Activated naive CD8-positive, alpha-beta T cell treated with anti-CD3 and anti-CD28 coated beads, Interleukin-2, amount 50 U/mL, for 24 hours (primary cell): ENCODE measurements at places on chromosomes 3 and 15.

DNA sequence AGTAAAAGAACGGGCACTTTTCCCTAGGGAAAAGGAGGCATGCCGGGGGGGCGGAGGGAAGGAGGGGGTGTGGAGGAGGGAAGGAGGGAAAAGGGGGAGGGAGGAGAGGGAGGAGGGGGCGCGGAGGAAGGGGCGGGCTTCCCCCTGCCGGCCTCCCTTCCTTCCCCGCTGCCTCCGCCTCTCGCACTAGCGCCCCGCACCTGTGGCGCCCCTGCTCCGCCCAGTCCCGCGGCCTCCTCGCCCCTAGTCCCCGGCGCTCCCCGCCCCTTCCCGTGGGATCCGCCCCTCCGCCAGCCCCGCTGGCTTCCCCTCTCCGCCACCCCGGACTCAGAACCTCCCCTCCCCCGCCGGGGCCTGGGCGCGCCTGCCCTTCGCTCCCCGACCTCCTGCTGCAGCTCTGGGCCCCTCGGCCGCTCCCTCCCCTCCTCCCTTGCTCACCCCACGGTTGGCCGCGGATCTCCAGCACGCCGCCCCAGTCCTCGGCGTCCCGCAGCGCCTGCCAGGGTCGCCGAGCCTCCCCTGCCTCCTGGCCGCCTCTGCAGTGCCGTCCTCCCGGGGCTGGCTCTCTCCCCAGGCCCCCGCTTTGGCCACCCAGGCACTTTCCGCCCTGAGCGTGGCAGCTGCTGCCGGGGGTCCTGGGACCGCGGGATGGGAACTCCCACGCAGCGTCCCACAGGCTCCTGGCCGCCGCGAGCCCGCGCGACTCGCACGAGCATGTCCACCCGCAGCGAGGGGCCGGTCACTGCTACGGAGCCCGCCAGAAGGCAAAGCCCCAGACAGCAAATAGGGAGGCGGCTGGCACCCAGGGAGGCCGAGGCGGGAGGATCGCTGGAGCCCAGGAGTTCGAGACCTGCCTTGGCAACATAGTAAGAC lies 147.4 kb downstream of the TJP1 start:
- no peak for DNase-seq

- no peak for DNase-seq
These were observed 136.3 kb downstream of the NUP210 start for GRCh38 chr3:13283877-13284264.

GRCh38 chr3:3753416-3753815 lies 45.8 kb upstream of the LRRN1 start:
- DNase-seq: no peak

DNA sequence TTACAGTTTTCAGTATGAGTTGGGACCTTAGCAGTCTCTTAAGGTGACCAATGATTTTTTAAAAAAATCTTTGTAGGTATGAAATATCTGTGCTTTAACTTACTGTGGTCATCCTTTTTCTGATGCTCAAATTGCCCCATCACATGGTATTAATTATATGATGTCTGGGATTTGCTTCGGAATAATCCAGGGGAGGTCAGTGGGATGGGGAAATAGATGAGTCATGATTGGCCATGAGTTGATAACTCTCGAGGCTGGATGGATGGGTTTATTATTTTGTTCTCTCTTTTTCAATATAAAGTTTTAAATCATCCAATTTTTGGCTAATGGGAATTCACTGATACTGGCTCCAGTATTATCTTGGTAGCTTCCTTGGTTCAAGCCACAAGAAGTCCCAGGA lies 370.3 kb upstream of the TPM1 start:
- DNase-seq: no peak

DNA sequence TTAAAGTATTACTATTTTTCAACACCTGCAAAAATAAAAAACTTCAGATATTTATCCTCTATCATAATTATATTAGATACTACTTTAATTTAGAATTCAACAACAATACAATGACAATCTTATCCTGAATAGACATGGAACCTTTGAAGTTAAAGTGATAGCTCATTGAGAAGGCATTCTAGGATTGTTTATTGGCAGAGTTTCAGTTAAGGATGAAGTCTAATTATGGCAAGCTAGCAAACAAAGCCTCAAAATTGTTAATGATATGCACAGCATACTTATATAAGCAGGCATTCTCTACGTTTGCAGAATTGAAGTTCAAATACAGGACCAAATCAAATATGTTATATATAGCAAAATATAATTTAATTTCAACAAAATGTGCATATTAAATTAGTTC lies 91.2 kb upstream of the ABI3BP start:
- no peak for DNase-seq

DNA sequence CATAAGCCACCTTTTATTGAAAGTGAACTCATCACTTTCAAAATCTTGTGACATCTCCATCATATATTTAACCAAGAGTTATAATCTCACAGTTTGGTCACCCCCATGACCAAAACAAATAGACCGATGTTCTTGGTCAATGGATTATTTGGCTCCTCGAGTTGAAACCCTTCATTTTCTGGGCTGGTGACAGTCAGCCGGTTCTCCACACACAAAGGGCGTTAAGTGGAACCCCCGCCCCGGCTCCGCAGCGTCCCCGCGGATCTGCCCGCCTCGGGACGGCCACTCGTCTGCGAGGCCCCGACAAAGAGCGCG lies 772 bp downstream of the TSPAN3 start:
- no peak for DNase-seq

DNA sequence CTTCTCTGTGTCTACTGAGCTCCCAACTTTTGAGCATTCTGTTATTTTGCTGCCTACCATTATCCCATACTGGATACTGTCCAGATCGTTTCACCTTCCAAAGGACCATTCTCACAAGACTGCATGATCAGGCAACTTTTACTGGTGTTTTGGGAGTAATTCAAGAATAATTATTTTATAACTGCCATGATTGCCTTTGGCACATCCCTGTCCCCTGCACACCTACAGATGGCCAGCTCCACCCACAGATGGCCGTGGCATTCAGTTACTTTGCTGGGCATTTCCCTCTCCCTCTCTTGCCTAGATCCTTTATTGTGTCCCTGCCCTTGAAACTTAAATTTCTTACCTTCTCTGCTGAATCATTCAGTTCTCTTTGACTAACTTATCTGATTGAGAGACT lies 263.9 kb downstream of the DIPK2A start:
- no peak for DNase-seq
